ENCODE measurements at places on chromosomes 11 and 22. TPM values are rescaled to one million over a fixed set of nuclear protein-coding genes. Genes with fewer than 3 reads are reported as not detected.

- H3K36me3 ChIP-seq, result peaks cover 95% of the 10 kb centered on the region
- no peak overlapping the region for H3K4me3 ChIP-seq
- no peaks in the 10 kb centered on the region for H3K4me1 ChIP-seq
- ATAC-seq, result no peak
Observed at GRCh38 chr11:20080032-20080685, 80.1 kb downstream of the DBX1 start.

- H3K27ac ChIP-seq, result no peak overlapping the region
- no peak for ATAC-seq
- no peaks in the 10 kb centered on the region for H3K27me3 ChIP-seq
- H3K4me3 ChIP-seq, result no peak overlapping the region
- H3K4me1 ChIP-seq, result no peaks in the 10 kb centered on the region
Observed at GRCh38 chr11:11793073-11793472, 48.7 kb upstream of the USP47 start.

DNA sequence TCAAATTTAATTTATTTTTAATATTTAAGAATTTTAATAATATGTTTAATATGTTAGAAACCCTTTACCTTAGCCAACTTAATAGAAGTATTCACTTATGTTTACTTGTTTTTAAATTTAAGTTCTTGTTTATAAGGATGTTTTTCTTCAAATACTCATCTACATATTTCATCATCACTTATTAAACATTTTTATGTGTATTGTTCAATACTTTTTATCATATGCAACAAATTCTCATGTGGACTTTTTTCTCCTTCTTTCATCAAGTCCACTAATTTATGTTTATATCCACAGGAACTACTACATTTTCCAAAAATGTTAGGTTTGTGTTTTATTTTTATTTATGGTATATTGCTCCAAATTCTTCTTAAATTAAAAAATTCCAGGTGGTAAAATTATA is 2113.1 kb upstream of the RAG2 start:
- H3K4me1 ChIP-seq, result no peaks in the 10 kb centered on the region
- H3K36me3 ChIP-seq, result no peaks in the 10 kb centered on the region
- no peak for ATAC-seq
- H3K4me3 ChIP-seq, result no peak overlapping the region
- no peak overlapping the region for H3K27ac ChIP-seq

DNA sequence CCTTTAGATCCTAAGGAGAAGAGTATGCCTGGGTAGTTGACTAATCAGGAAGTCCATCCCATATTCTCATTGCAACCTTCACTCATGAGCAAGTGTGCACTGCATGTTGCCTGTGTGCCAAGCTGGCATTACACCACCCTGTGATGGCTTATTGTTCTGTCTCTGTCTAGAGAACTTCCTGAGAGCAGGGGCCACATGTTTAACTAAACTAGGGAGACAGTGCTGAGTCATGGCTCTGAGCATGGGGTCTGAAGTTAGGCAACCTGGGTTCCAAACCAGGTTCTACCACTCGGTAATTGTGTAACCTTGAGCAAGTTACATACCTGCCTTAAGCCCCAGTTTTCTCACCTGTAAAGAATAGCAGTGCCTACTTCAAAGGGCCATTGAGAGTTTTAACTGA is 39.6 kb downstream of the CSNK2A3 start:
- peak overlapping the region; percentile 49 for H3K27ac ChIP-seq
- H3K27me3 ChIP-seq, result no peaks in the 10 kb centered on the region
- no peak overlapping the region for H3K4me3 ChIP-seq
- H3K4me1 ChIP-seq, result peaks cover 10% of the 10 kb centered on the region

- ATAC-seq, result no peak
- H3K36me3 ChIP-seq, result no peaks in the 10 kb centered on the region
- H3K27me3 ChIP-seq, result no peaks in the 10 kb centered on the region
- no peaks in the 10 kb centered on the region for H3K4me1 ChIP-seq
- no peak overlapping the region for H3K27ac ChIP-seq
Observed at GRCh38 chr11:41534861-41535260, 75.4 kb upstream of the LRRC4C start.

The OR51F1 gene
- total RNA-seq, result not detected

The TSSK2 gene
- 0.13 TPM for total RNA-seq

The TRPC6 gene
- total RNA-seq, result 48.4 TPM
